ENCODE measurements at places on chromosomes 6 and 20.

DNA sequence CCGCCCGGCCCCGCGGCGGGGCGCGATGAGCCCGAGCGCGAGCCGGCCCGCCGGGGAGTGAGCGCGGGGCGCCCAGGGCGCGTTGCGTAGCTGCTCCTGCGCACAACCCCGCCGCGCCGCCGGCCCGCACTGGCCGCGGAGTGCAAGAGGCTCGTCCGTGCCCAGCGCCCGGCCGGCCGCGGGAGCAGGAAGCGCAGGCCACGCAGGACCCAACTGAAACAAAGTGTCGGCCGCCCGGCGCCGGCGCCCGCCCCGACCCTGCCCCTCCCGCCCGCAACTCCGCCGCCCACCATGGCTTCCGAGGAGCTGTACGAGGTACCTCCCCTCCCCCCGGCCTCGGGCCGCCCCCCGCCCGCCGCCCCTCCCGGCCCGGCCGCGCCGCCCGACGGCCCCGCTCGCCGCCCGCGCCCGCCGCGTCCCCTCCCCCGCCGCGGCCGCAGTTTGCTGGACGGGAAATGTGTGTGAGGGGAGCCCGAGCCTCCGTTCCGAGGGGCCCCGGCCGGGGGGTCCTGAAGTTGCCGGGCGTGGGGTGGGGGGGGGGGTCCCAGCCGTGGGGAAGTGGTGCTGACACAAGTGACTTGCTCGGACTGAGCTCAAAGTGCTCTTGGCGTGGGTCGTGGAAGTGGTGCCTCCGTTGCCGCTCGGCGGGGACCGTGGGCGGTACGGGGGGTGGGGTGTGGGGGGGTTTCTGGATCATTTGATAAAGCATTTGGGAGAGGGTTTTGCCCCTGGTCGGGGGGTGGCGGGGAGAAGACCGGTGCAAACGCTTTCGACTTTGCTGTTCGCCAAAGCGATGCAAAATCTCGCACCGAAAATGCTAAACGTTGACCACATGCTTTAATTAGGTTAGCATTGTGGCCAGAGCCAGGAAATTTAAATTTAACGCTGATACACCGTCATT lies 539 bp downstream of the CDYL start:
- peak; percentile 17 for DNase-seq

DNA sequence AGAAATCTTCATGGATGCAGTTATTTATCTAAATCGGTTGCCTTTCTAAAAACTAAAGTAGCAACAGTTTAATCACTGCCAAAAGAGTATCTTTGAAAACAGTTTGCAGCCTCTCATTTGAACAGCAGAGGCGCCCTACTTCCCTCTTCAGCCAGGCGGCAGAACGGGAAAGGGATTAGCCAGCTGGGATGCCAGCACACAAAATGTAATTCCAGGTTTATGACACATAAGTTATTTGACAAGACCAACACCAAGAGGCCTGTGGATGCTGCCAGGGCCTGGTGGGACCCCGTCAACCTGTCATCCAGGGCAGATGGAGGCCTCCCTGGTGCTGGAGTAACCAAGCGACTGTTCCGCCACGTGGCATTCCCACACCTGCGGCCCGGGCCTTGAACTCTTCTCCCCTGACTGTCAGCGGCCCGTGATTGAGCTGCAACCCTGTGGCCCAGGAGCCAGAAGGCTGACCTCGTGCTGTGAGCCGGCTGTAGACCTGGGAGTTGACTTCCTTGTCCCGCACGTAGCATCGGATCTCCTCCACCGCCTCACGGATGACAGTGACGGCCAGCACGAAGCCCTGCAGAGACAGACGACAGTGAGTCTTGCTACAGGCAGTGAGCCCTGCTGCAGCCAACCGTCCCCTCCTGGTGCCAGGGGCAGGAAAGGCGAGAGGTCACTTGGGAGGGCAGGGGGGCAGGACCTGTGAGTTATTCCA lies 55.5 kb downstream of the ATP9A start:
- DNase-seq: no peak

- no peak for DNase-seq
These were observed 69.1 kb downstream of the CBLN4 start for GRCh38 chr20:55936209-55936595.

DNA sequence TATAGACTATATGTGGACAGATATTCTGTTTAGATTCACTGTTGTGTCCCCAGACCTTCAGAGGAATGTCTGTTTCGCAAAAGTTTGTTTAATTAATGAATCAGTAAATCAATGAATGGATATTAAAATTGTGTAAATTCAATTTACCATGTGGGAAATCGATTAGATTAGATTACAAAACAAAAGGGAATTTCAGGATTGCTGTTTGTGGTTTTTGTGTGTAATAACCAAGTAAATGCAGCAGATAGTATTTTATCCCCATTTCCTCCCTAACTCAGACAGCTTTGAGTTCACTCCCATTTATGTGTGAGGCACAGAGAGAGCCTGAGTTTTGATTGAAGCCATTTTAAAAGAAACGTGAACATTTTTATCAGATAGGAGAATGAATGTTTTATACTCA lies 214.8 kb downstream of the ADGB start:
- DNase-seq: no peak

- no peak for DNase-seq
These were observed 251.9 kb upstream of the IRAK1BP1 start for GRCh38 chr6:78615430-78615904.

- no peak for DNase-seq
These were observed 39.2 kb upstream of the NHSL1 start for GRCh38 chr6:138538390-138539031.

Data from CD4-positive, alpha-beta T cell treated with Interleukin-4 for 4 hours (primary cell).